ENCODE measurements at places on chromosomes 11 and 22.

- no peak for DNase-seq
Measured at GRCh38 chr22:34429314-34429713, 509.0 kb upstream of the LARGE1 start.

DNA sequence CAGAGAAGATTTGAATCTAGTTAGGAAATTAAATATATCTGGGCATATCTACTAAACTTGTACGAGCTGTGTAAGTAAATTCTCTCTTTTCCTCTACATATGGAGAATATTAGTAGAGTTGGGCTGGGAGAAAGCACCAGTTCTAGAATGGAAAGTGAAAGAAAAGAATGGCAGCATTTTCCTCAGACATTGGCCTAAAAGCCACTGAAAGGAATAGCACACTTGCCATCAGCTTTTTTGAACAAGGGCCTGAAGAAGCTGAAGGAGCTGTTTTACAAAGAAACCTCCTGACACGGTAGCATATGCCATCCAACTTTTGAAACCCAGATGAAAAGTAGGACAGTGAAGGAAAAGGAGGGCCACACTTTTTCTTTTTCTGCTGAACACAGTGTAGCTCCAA lies 1563.7 kb upstream of the TENM4 start:
- DNase-seq, result no peak

DNA sequence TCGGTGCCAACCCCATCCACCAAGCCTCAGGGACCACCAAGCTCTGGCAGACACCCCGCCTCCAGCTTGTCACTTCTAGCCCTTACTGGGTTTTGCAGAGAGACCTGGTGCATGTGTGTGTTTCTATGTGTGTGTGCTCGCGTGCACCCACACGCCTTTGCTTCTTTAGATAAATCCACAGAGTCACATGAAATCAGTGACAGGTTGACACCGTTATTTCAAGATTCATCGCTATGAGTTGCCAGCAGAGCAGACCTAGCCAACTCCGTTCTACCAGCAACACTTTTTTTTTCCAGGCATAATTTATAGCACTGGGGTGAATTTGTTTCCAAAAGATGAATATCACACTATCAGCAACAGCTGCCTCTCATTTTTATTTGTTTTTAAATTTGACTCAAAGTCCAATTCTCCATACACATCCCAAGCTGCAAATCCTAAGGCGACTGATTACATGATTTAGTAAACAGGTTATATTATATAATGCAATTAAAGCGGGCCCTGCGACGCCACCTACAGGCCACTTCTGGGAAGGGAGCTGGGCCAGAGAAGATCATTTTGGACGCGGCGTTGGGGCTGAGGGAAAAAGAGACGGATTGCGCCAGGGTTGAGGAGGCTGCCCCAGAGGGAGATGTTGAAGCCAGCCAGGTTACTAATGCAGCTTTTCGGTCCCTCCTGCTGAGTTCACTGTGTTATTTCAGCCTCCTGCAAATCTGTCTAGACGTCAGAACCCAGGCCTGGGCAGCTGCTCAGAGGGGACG lies 150.5 kb downstream of the FEZ1 start:
- DNase-seq, result no peak

- peak; percentile 86 for DNase-seq
Measured at GRCh38 chr11:2428322-2428795, 16.0 kb downstream of the TRPM5 start.

DNA sequence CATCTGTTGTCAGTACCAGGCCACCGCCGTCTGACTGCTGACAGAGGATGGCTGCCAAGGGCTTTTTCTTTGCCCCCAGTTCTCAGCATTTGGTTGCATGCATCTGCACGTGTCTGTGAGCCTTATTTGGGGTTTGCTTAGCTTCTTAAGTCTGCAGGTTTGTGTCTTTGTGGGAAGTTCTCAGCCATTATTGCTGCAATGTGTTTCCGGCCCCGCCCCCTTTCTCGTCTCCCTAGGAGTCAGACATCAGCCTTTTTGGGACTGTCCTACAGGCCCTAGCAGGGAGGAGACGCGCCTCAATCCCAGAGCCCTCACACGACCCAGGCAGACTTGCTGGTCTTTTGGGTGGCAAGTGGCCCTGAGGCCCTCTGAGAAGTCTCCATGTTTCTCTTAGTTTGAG lies 8.0 kb downstream of the MOB2 start:
- no peak for DNase-seq

GRCh38 chr11:130829920-130830511 lies 86.3 kb downstream of the SNX19 start:
- no peak for DNase-seq

DNA sequence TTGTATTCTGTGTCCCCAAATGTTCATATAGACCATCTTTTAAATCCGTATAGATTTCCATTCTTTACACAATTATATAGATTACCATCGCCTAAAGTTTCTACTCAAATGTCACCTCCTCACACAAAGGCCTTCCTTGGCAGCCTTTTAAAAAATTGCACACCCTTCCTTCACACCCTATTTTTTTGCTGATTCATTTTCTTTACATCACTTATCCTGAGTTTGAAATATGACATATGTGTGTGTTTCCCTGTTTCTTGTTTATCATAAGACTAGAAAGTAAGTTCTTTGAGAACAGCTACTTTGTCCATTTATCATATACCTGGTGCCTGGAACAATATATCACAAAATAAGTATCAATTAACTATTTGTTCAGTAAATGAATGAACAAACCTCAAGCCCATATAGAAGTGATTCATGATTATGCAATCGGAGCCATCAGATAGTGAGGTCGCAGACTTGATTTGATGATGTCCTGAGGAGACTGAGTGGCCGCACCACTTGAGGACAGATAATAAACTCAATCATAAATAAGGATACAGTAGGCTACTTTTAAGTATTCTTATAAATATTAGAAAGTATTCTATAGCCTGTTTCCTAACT lies 327.4 kb upstream of the ZC3H12C start:
- no peak for DNase-seq

DNA sequence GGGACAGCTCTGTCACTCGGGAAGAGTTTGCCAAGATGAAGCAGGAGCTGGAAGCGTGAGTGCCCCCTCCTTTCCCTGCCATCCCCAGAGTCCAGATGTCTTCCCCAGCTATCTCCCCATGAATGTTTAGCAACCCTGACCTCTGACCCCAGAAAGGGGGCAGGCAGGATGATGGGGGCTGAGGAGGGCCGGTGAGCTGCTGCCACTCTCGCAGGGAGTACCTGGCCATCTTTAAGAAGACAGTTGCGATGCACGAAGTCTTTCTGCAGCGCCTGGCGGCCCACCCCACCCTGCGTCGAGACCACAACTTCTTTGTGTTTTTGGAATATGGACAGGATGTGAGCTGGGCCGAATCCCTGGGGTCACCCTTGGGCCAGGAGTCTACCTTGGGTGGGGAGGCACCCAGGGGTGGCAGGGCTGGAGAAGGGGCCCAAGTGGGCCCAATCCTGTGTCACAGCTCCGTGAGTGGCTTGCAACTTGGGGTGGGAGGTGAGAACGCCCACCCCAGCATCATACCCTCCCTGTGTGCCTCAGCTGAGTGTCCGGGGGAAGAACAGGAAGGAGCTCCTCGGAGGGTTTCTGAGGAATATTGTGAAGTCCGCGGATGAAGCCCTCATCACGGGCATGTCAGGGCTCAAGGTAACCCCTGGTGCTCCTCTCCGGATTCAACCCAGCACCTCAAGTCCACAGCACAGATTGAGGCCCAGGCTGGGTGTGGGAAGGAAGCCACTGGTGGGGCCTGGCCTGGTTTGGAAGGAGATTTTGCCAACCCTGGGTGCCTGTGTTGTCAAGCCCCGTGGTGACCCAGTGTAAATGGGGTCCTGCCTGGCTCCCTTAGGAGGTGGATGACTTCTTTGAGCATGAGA lies 7.5 kb downstream of the CFL1 start:
- DNase-seq, result no peak

DNA sequence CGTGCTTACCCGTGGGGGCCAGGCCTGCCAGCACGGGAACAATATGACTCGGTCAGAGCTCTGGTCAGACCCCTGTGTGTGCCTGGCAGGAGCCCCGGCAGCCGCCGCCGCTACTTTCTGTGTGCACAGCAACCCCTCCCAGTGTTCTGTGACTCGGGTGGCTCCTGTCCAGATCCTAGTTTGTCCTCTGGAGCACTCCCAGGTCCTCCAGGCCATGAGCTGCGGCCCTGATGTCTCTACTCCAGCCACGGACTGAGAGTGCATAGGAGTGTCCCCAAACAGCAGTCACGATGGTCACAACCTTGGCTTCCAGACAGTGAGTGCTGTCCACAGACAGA lies 3.2 kb downstream of the NDUFS8 start:
- no peak for DNase-seq

GRCh38 chr11:2588809-2589537 lies 110.8 kb downstream of the KCNQ1OT1 start:
- no peak for DNase-seq

GRCh38 chr22:37427135-37427710 lies at the start of gene ELFN2:
TSS of gene ELFN2 (minus strand) at chr22:37427479. CDS start at chr22:37375534, 51,945 bp downstream.
- peak; percentile 28 for DNase-seq

DNA sequence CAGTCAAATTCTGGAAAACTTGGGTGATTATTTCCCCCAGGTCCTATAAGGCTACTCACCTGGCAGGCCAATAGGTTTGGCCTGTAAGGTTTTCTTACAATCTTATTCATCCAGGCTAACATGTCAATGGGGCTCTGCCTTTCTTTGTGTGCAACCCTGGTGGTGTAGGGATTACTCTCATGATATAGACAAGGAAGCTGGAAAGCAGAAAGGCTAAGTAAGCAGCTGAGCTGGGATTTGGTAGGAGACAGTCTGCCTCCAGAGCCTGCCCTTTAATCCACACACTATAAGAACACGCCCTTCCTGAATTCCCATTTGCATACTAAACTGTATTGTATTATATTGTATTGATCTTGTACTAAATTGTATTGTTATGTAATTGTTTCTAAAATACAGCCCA lies 373.3 kb upstream of the CCDC90B start:
- DNase-seq, result no peak

- no peak for DNase-seq
Measured at GRCh38 chr11:120268686-120269085, 28.7 kb downstream of the POU2F3 start.

GRCh38 chr11:122700666-122701065 lies 45.1 kb downstream of the UBASH3B start:
- no peak for DNase-seq

GRCh38 chr11:47383071-47383470 lies 4.7 kb upstream of the SPI1 start:
- no peak for DNase-seq

DNA sequence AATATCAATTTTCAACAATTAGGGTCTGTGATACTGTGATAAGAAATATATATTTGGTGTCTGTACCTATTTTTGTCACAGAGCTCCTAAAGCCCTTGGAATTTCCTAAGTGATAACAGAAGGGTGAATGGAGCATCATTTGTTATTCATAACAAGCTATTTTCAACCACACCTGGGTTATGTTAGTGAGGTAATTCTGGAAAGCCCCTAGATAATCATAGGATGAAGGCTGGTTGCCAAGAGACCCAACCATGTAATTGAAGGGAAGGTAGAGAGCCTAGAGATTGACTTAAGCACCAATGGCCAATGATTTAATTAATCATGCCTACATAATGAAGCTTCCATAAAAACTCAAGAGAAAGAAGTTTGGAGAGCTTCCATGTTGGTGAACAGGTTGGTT lies 109.4 kb downstream of the KIF18A start:
- no peak for DNase-seq

DNA sequence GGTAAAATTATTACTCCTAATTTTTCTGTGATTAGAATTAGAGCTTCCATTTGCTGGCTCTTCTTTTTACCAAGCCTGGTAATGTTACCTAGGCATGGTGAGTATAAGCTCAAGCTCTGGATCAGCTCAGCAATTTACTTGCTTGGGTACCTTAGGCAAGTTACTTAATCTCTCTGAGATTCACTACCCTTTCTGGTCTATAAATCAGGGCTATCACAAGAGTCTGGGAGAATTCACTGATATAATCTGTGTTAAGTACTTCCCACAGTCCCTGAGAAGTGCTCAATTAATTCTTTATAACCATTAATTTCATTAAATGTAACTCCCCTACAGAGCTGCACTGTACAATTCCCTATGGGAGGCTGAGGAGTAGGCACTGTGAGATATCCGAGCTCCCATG lies 44.2 kb downstream of the TMEM123 start:
- DNase-seq, result no peak

DNA sequence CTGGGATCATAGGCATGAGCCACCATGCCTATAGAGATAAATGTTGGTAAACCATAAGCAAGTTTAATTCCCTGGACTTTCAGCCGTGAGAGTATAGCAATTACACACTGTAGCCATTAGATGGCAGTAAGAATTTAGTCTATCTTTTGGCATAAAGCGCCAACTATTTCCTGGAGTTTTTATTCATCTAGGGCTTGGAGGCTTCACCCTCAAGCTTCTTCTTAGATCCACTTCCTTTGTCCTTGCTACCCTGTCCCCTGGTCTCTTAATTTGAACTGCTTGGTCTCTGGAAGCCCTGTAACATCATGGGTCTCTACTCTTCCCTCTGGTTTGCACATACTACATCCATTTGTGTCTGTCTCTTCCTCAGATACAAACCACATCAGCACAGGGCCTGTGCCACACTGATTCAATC lies 38.2 kb downstream of the OR10A6 start:
- DNase-seq, result no peak

- DNase-seq, result no peak
Measured at GRCh38 chr22:28241656-28242290, 322.7 kb upstream of the PITPNB start.
